Posterior vena cava (tissue), 2 donors: ENCODE measurements at places on chromosomes 3 and 15.

DNA sequence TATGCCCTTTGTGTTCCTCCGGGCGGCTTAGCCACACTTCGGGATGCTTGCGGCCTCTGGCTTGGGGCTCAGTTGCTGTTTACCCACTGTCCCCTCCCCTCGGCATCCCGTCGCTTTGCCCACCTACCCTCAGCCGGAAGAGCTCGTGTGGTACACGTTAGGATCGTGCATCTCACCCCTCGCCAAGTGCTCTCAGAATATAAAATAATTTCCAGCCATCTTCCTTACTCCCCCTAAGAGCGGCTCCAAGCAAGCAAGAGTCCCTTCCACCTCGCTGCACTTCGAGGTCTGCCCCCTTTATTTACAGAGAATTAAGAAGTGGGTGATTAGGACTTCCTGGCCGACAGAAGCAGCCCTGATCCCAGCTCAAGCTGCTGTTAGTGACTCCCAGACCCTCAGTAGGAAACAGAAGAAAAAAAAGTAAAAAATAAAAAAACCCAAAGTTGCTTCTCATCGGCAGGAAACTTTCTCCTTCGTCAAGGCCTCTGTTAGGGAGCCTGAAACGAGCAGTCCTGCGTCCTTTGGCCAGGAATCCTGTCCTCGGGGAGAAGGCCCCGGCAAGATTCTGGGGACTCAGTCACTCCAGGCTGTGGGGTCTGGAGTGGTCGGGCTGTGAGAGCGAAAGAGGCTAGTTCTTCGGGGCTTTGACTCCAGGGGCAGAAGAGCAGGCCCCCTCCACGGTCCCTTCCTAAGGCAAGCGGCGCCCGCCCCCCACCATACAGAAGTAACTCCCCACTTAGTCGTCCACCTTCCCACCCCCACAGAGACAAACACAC, 3.0 kb downstream of the MEIS2 start:
- DNase-seq, result peak; percentile 80

- peak; percentile 95 for DNase-seq
These were observed 9.4 kb upstream of the MESP1 start for GRCh38 chr15:89760303-89761008.

- DNase-seq, result no peak
These were observed 305.6 kb upstream of the STT3B start for GRCh38 chr3:31227131-31227562.

DNA sequence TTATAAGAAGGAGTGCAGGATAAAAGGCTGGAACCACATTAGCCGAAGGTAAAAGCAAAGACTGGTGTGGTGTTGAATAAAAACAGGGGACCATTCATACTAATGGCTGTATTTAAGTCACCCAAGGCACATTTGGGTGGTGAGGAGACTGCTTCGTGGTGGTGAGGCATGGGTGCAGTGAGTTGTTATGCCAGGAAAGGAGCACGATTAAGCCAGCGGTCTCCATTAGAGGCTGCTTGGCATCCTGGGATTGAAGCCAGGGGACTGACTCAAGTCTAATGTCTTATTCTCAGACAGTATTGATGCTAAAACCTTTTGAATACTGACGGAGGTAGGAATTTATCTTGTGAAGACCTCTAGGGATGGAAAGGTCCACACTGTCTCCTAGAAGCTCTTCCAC, 21.9 kb downstream of the FEM1B start:
- DNase-seq, result no peak

DNA sequence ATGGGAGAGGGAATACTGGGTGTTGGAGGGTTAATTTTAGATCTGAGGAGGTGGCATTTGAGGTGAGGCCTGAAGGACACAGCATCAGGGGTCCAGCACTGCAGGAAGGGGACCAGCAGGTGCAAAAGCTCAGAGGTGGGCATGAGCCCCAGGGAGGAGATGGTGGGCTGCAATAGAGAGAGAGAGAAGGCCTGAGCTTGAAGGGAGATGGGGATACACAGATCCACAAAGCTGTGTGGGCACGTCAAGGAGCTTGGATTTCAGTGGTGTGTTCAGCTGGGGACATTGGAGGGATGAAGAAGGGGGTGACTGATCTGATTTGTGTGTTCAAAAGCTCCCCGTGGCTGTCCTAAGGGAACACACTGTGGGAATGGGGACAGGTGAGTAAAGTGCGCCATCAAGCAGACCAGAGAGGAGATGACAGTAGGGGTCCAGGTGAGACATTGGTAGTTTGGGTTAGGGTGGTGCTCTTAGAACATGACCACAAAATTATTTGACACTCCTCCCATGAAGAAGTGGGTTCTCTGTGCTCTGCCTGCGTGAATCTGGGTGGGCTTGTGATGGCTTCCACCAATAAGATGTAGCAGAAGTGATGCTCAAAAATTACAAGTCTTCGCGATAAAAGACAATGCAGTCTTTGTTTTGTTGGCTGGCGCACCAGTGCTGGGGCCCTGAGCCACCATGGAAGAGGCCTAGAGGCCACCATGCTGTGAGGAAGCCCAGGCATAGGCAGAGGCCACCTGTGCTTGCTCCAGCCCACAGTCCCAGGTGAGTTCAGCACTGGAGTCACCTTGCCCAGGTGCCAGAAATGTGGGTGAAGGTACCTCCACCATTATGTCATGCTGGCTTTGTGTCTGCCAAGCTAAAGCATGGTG, 1.9 kb upstream of the WNT7A start:
- peak; percentile 44 for DNase-seq

DNA sequence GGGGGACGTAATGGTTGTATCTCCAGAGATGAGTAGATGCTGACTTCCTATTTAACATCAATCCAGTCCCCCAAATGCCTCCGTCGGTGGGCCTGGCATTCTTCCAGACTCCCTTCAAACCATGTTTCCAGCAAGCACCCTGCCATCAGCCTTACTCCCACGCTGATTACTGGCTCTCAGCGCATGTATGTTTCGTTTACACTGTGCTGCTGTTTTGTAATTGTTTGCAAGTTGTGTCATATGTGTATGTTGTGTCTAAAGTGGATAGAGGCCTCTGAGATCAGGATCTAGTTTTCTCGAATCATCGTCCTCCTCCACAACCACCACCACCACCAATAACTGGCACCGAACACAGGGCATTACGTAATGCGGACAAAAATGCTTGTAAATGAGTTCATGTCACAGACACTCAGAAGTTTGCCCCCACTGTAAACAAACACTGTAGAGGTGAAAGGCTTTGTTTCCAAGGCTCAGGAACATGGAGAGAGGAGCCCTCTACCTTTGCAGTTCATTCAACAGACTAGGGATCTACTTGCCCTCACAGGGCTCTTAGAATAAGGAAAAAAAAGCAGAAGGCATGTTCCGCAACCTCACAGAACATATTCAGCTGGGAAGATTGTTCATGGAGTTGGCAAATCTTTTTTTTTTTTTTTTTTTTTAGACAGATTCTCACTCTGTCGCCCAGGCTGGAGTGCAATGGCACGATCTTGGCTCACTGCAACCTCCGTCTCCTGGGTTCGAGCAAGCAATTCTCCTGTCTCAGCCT, 46.1 kb upstream of the SEMA4B start:
- no peak for DNase-seq

GRCh38 chr3:25427155-25427554, 908 bp upstream of the RARB start:
- DNase-seq, result no peak

DNA sequence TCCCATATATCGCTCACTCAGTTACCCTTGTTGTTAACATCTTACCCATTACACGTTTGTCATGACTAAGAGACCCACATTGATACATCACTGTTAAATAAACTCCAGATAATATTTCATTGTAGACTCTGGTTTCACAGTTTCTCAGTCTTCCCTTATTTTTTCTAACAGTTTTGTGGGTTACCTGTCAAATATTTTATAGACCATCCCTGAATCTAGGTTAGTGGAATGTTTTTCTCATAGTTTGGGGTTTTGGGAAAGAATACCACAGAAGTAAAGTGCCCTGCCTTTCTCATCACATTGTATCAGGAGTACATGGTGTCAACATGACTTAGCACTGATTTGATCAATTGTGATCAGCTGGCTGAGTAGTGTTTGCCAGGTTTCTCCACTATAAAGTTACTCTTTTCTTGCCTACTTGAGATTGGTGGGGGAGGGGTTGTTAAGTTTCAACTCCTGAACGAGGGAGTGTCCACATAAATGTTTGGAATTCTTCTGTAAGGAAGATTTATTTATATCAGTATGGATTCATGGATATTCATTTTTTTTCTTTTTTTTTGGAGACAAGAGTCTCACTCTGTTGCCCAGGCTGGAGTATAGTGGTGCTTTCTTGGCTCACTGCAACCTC, 25.9 kb downstream of the RNF111 start:
- DNase-seq, result no peak

GRCh38 chr15:57557810-57558209, 33.9 kb upstream of the MYZAP start:
- DNase-seq, result no peak

GRCh38 chr15:71349336-71349735, 234.1 kb downstream of the THSD4 start:
- DNase-seq, result no peak

DNA sequence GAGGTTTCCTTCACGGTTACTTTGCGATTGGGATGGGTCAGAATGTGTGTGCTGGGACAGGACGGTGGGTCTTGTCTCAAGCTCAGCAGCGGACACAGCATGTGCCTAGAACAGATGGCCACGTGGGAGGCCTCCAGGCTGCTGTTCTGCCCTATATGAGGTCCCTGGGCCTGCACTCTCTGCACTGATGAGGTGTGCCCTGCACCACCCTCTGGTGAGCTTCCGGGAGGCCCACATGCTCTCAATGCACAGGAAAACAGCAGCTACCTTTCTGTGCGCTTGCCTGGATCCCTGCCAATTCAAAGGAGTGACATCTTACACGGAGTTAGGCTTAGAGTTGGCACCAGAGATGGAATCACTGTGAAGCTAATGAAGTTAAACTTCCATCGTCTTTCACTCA, 59.8 kb downstream of the BOC start:
- no peak for DNase-seq

DNA sequence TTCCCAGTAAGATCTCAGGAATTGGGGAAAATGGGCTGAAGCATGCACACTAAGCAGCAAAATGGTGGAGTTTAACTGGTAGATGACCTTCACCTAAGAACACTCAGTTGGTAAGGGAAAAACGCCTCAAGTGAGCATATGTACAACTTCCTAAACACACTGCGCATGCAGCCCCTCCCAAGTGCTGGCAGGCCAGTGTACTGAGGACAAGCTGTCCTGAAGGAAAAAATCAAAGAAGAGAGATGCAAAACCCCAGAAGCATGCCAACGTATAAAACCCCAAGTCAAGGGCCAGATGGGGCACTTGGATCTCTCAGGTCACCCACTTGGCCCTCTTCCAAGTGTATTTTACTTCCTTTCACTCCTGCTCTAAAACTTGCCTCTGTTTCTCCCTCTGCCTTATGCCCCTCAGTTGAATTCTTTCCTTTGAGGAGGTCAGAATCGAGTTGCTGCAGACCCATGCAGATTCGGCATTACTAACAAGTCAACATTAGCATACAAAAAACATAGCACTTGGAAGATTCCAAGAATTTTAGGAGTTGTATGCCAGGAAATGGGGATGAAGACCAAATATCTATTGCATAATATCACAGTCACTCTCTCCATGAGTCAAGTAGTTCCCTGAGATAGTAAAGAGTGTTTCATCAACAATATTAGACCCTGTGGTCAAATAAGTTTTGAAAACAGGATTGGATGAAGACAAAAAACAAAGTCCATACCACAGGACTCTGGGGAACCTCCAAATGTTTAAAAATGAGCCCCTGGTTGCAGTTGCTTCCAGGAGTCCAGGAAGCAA, 10.8 kb upstream of the FYCO1 start:
- no peak for DNase-seq

DNA sequence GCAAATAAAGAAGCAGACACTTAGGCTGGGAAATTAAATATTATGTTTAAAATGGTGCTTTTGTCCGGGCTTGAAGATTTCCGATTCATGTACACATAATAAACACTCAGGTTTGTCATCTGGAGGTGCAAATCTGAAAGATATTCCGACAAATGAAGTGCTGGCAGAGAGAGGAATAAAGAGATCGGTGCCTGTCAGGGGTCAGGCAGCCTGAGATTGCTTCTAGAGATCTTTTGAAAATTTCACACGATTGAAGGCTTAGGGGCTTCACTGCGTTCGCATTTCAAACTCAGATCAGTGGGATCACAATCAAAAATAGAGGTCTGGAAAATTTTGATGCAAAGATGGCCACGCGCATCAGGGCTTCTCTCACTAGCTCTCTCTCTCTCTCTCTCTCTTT, 33.2 kb downstream of the NR2F2 start:
- DNase-seq, result no peak

DNA sequence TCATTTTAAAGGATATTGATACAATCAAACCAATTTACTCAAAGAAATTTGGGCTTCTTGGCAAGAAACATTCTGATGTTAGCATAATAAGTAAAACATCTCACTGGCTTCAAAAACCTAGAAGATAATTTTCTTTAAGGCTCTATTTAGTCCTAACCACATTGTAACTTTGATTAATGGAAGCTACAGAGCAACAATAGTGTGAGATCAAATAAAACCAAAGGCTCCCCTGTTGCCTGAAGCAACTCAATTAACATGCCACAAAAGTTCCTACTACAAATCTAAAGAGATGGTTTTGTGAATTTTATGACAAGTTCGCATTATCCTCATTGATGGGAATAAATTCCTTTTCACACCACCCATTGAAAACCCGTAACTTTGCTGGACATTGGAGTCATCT, 5.9 kb downstream of the DPH6 start:
- no peak for DNase-seq

DNA sequence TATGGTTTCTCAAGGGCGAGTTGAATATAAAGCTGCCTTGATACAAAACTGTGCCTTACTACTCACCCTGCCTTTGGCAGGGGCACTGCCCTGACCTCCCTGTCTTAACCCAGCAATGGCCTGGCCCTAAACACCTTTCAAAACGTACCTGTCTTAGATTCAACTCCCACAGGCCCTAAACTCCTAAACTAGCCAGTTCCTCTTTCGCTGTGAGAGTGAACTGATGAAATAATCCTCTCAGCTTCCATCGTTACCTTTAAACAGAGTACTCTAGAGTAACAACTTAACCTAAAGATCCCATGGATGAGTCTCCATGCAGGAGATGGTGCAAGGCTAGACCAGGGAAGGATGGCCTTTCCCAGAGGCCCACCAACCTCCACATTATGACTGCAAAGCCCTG, 133.0 kb upstream of the THBS1 start:
- DNase-seq, result no peak

DNA sequence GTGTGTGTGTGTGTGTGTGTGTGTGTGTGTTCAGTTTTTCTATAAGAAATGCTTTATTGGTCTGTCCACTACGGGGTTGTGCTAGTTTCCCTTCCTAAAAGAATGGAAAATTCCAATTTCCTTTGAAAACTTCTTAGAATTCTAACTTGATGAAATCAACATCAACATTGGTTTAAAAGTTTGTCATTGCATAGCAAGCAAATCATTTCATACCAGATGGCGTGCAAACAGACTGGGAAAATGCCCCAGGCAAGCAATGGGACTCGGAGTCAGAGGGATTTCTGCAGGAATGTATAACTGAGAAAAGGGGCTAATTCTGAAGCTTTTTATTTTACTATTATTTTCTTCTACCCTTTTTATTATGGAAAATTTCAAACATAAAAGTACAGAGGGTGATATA, 13.1 kb upstream of the DYNC1LI1 start:
- no peak for DNase-seq

DNA sequence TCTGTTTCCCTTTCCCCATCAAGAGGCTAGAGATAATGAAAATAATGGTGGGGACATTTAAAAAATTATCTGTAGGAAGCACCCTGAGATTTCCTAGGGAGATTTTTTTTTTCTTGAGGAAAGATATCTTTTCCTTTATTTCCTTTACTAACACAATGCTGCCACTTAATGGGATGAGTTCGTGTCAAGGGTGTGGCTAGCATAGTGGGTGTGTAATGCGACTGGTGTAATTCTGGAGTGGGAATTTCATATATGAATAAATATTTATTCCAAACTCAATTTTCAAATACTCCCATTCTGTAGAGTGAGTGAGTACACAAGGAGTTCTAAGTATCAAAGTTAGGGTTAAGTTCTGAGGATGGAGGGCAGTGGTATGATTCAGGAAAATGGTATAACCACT, 66.1 kb upstream of the GALNT15 start:
- DNase-seq, result no peak
